Cortex of kidney (tissue), 1 donor: ENCODE measurements at places on chromosomes 12 and 14.

GRCh38 chr14:77988970-77989369 is 181.2 kb upstream of the NRXN3 start:
- DNase-seq = no peak

DNA sequence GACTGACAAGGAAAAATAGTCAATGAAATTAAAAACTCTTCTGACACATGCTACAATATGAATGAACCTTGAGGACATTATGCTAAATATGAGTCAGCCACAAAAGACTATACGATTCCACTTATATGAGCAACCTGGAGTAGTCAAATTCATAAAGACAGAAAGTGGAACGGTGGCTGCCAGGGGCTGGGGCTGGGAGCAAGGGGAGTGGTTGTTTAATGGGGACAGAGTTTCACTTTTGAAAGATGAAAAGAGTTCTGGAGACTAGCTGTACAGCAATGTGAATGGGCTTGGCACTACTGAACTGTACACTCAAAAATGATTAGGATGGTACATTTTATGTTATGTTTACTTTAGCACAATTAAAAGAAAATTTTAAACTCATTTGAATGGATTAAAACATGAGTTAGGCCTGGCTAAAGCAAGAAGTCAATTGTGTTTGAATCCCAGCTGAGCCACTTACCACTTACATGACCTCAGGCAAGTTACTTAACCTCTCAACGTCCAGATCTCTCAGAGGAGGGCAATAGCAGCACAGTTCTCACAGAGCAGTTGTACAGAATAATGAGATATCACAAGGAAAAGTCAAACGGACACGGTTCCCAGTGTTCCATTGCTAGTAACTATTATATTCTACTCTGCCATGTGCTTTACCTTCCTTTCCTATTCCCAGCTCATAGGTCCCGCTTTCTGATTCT is 102.5 kb downstream of the SPTSSA start:
- no peak for DNase-seq

- no peak for DNase-seq
Observed at GRCh38 chr14:55279384-55279783, 8.2 kb downstream of the FBXO34 start.

GRCh38 chr12:95179011-95179410 is 38.3 kb downstream of the FGD6 start:
- no peak for DNase-seq

GRCh38 chr12:11855983-11856374 is 206.5 kb downstream of the ETV6 start:
- DNase-seq = no peak

- no peak for DNase-seq
Observed at GRCh38 chr14:82362452-82362851, 828.8 kb upstream of the SEL1L start.

DNA sequence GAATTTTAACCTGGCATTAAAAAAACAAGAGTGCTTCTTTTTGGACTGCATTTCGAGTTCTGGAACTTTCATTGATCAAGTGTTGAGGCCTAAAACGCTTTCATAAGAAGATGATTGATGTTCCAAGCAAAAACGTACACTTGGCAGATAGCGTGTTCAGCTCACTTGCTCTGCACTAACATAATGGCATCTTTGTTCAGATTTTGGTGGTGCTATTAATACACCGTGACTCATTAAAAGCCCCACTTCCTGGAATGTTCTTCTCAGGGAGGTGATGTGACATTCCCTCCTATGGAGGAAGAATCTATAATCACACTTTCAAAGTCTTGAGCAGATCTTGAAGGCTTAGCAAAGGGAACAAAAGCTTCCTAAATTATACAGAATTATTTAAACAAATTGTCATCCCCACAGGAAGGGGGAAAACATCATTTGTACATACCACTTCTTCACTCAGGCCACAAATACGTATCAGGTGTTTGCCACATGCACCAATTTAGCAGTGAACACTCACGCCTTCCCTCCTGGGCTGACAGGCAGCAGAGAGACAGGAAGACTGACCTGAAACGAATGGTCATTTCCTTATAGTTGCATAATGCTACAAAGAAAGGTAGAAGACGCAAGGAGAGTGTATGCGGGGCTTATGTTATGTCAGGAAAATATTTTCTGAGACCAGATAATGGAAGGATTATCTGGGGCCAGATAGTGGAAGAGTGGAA is 15.4 kb downstream of the HSP90AA1 start:
- DNase-seq = no peak

- no peak for DNase-seq
Observed at GRCh38 chr12:49529414-49529813, 9.4 kb upstream of the KCNH3 start.

- no peak for DNase-seq
Observed at GRCh38 chr12:79486154-79486553, 204.6 kb downstream of the PAWR start.

- DNase-seq = no peak
Observed at GRCh38 chr12:77800501-77800900, 30.2 kb upstream of the NAV3 start.

DNA sequence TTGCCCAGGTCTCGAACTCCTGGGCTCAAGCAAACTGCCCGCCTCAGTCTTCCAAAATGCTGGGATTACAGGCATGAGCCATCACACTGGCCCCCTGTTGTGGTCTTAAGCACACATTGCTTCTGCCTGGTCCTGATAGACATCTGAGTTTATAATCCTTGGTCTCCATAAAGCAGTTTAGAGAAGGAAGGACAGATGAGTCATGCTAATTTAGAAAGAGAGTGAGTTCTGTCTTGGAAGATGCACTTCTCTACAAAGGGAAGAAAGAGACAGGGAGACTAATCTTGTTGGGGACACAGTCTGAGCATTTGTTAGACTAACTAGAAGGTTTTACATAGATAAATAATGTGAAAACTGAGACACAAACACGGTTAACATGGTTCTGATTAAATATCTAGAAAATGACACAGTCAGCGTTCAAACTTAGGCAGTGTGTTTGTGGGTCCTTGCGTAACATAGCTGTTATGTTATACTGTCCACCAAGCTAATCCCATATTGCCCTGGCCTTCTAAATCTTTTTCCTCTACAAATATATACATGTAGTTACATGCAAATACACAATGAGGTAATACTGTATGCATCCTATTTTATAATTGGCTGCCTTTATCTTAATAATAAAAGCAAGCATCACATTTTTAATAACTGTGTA is 31.0 kb downstream of the SAMD4A start:
- no peak for DNase-seq

- DNase-seq = no peak
Observed at GRCh38 chr12:121467638-121468498, 68.0 kb downstream of the RNF34 start.

- no peak for DNase-seq
Observed at GRCh38 chr12:115791331-115791730, 486.2 kb downstream of the MED13L start.

- DNase-seq = no peak
Observed at GRCh38 chr14:68097727-68098126, 278.1 kb downstream of the RAD51B start.

- no peak for DNase-seq
Observed at GRCh38 chr12:42729535-42729900, 140.0 kb upstream of the PRICKLE1 start.

DNA sequence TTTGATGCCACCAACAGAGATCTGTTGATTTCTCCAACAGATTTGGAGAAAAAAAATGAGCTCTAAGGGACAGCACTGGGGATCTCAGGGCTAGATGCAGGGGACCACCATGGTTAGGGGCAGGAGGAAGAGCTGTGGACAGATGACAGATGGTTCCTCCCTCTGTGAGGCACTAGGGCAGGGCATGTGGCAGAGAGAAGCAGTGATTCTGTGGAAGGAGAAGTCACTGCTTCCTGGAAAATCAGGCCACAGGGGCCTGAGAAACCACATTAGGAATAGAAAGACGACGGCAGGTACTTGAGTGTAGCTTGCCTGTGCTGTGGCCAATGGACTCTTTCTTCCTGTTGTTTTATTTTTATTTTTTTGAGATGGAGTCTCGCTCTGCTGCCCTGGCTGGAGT is 24.9 kb upstream of the TMED2 start:
- no peak for DNase-seq

- DNase-seq = no peak
Observed at GRCh38 chr14:24954037-24954699, 95.8 kb downstream of the STXBP6 start.

DNA sequence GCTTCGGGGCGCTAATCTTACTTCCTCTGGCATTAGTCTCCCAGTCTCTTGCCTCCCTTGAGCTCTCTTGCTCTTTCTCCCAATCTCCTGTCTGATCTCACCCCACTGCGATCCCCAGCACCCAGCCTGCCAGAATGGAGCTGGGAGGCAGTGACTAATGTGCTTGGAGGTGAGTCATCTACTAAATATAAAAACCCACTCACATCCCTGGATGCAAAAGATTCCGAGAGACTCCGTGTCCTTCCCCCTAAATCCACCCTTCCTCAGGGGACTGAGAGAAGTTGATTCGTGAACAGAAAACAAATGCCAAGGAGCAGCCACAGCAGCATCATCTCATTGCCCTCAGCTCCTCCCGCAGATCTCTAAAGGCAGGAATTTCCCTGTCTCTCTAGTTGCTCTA is 45.7 kb upstream of the KCNA5 start:
- no peak for DNase-seq

DNA sequence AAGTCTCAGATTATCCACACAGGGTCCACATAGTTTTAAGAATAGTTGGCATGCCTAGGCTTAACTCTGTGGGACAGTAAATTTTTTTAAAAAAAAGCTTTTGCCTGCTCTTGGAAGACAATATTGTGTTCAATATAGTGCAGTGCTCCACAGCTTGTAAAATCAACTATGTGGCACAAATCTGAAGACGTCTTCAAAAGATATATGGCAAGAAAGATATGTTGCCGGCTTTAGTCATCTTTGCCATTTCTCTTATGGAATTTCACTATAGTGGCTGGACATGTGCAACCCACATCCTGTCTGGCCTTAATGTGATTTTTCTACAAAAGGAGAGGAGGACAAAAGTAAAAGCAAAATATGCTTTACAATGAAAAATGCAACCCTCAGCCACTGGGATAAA is 90.5 kb downstream of the MGST1 start:
- no peak for DNase-seq

GRCh38 chr12:51424094-51424661 is 453 bp upstream of the SLC4A8 start:
- DNase-seq = no peak

DNA sequence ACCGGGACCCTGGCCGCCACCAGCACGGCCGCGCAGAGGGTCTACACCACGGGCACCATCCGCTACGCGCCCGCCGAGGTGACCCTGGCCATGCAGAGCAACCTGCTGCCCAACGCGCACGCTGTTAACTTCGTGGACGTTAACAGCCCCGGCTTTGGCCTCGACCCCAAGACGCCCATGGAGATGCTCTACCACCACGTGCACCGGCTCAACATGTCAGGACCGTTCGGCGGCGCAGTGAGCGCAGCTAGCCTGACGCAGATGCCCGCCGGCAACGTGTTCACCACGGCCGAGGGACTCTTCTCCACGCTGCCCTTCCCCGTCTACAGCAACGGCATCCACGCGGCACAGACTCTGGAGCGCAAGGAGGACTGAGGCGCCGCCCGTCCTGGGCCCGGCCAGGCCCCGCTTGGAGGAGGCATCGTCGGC is 150.1 kb downstream of the EGLN3 start:
- no peak for DNase-seq

GRCh38 chr14:21997300-21997699 is 323.7 kb upstream of the OR4E1 start:
- no peak for DNase-seq

- no peak for DNase-seq
Observed at GRCh38 chr14:77245820-77246219, 25.2 kb downstream of the NGB start.

GRCh38 chr12:107488666-107489065 is 196.9 kb upstream of the PWP1 start:
- DNase-seq = no peak

DNA sequence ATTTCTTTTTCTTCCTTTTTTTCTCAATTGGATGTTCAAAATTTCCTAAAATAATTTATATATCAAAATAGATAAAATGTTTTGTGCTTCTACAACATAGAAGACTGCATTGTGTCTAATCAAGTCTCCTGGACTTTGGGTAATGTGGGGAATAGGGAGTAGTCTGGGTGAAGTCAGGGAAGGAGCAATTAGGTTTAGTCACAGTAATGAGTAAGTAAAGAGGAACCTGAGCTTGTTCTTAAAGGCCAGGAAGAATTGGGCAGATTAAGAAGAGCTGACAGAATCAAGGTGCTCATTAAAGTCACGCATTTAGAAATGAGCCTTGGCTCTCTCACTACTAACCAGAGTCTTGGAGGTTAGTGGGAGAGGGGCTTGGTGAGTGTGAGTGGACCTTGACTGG is 233.3 kb upstream of the SSTR1 start:
- no peak for DNase-seq

GRCh38 chr12:3294481-3294911 is 196.5 kb upstream of the PRMT8 start:
- DNase-seq = no peak

- no peak for DNase-seq
Observed at GRCh38 chr14:49920935-49921334, 28.1 kb downstream of the ARF6 start.

- DNase-seq = no peak
Observed at GRCh38 chr14:52355526-52355925, 41.4 kb downstream of the PTGER2 start.

GRCh38 chr12:26128168-26128567 is 3.3 kb upstream of the BHLHE41 start:
- DNase-seq = no peak

- no peak for DNase-seq
Observed at GRCh38 chr12:72390146-72390545, 118.0 kb downstream of the TRHDE start.

DNA sequence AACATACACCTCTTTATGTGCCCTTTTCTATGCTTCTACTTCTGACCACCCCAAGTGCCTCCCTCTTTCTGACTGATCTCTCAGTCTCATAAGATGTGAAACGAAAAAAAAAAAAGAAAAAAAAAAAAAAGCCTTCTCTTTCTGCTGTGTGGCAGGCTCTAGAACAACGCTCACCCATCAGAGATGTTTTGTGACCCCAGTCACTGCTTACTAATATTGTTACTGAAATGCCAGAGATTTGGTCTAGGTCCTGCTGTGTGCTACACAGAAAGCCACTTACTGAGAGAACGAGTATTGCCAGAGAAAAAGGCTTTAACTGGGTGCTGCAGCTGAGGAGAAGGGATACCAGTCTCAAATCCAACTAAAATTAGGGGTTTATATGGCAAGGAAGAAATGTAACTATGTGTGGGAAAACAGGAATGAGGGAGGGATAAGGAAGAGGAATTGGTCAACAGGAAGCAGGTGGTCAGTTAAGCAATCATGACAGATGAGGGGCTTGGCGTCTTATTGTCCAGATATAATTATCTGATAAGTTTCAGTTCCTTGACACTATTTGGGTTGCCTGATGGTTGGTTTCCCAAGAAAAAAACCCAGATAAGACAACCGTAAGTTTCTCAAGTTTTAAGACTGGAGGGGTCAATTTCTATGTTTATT is 149.0 kb downstream of the NAV3 start:
- DNase-seq = no peak

- no peak for DNase-seq
Observed at GRCh38 chr12:116490471-116490870, 68.7 kb upstream of the MAP1LC3B2 start.

DNA sequence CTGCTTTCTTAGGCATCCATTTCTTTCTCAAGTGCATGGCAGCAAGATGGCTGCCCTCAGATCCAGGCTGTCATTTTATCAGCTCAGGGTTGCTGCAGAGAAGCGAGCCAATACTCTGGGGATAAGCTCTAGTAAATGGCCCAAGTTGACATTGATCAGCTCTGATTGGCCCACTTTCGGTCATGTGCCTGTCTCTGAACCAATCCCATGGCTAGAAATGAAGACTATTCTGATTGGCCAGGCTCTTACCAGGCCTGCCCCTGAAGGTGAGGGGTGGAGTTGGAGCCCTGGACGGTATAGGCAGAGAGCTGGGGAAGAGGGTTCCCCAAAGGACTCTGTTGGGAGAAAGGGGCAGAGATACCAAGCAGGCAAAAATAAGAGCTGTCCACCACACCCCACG is 41.4 kb downstream of the MYO1H start:
- no peak for DNase-seq
